Dermis microvascular lymphatic vessel endothelial cell (primary cell): ENCODE measurements at places on chromosomes 4 and X.

GRCh38 chr4:94575652-94576051 lies 123.9 kb downstream of the PDLIM5 start:
- DNase-seq, result no peak

DNA sequence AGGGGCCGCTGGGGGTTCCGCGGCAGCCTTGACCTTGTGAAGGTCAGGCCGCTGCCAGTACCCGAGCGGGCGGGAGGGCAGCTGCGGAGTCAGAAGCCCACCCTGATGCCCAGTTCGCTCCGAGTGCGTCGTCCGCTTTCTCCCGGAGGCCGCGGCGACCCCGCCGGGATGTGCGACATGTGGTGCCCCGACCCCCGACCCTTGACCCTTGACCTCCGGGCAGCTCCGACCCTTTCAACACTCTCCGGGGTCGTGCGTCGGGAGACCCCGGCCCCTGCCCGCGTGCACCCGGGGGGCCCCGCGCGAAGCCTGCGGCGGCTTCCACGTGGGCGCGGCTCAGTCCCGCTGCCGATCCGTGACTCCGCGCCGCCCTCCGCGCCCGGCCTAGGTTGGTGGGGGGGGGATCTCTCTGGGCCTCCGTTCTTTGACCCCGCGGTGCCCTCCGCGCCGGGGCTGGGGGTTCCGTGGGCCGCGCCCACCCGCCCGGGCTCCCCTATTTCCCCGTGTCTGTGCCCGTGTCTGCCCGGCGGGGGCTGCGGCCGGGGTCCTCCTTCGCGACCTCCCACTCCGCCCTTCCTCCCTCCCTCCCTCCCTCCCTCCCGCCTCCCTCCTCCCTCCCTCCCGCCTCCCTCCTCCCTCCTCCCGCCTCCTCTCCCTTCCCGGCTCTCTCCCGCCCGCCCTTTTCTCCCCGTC lies 609 bp upstream of the SLC25A6 start:
- DNase-seq, result peak; percentile 18

DNA sequence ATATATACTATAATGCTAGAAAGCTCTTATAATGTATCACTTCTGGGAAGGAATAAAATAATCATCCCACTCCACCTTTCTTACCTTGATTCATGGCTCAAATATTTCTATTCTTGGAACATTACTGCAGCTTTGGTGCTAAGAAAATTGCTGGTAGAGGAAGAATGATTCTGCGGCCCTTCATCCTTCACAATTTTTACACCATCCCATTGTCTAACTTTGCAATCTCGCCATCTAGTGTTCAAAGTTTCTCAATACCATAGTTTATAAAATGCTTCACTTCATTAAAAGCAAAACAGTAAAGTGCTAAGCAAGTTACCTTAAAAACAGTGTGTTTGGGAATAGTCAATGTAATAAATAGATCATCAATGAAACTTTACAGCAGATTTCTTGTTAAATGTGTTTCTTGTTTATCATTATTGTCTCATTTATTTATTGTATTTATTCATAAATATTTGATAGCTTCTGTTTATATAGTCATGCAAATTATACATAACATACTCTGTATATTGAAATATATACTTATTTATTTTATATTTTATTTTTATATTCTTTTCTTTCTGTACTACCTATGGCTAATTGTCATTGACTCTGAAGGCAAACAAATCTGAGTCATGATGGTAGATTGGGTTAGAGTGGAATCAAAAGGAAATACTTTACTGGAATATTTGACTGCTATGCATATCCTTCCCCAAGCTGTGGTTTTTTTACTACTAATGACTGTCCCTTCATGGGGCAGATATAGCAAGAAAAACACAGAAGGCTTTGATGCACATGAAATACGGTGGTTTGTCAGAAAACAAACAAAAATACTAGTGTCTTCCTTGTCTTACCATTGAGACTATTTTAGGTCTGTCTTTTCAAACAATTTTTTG lies 390.7 kb downstream of the MAPK10 start:
- peak; percentile 78 for DNase-seq

DNA sequence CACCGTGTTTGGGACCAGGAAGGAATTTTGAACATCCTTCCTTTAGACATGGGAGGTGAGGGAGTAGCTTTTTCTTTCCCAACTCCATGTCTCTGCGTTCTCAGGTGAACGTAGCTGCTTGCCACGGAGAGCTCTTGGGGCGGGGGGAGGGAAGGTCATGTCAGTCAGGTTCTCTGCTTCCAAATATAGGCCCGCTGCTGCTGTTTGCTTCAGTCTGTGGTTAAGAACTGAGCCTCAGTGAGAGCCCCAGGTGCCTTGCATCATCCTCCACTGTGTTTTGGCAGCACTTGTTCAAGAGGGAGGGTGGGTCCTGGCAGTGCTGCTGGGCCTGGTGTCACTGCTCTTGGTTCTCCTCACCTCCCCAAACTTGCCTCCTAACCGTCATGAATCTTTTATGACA lies 46.5 kb downstream of the HADH start:
- DNase-seq, result no peak

DNA sequence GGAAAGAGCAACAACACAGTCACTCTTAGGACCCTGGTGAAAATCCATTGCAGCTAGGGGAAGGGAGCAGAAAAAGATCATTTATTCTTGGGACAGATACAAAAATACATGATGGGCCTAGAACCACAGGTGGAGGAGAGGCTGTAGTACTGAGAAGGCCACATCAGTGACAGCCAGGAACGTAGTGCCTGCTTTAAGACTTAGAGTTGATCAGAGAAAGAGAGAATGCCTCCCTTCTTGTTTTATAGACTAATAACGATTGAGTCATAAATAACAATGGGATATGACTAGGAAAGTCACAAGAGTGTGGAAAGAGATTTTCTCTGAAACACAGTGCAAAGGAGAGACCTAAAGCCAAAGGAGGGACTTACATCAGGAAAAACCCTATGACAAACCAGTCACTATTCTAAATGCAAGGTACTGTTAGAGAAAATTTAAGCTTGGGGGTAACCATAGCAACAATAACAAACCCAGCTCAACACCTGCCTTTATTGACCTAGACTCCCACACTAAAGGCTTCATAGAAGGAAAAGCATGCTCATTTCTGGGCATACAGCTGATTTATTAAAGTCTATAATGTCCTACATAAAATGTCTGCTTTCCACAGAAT lies 1015.0 kb upstream of the GRID2 start:
- DNase-seq, result no peak

GRCh38 chrX:41275661-41276609 lies 58.0 kb upstream of the DDX3X start:
- DNase-seq, result peak; percentile 31

GRCh38 chrX:18885328-18886004 lies 98.4 kb downstream of the PHKA2 start:
- no peak for DNase-seq

DNA sequence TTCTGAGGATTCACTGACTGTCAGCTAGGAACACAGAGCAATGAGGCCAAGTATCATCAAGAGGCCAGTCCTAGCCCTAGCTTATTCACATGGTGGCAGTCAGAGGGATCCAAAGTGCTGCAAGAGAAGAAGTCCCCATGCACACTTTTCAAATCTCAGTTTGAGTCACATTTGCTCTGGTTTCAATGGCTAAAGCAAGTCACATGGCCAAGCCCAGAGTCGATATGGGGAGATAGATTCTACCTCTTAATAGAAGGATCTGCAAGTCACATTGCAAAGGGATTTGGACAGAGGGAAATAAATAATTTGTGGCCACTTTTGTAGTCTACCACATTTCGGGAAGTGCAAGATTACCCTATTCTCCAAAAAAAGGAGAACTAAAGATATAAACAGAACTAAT lies 3.7 kb upstream of the LCORL start:
- no peak for DNase-seq

GRCh38 chr4:172751550-172751949 lies 417.1 kb upstream of the GALNT7 start:
- DNase-seq, result no peak

DNA sequence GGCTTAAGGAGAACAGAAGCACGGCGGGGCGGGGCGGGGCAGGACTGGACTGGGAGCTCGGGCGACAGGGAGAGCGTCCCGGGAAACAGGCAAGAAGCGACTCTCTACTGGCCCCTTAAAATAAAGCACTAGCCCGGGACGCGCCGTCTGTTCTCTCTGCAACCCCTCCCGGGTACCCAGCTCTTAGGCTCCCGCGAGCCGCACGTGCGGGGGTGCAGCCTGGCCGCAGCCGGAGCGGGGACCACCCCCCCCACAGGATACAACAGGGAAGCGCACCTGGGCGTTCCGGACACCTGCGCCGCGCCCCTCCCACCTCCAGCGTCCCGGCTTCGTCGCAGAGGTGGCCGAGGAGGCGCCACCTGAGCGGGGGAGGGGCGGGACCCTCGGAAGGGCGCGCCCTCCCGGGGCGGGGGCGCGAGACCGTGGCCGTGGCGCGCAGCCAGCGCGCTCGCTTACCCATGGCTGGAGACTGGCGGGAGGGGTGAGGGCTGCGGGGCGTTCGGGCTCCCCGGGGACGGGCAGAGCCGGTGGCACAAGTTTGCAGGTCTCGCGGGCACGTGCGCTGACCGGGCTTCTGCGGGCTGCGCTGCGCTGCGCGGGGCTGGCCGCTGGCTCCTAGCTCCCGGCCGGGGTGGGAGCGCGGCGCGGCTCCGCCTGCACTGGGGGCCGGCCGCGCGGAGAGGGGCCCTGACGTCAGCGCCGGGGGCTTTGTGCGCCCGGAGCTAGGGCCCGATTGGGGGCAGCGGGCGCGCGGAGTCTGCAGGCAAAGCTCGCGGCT lies 91.5 kb downstream of the GEMIN8 start:
- peak; percentile 0 for DNase-seq

DNA sequence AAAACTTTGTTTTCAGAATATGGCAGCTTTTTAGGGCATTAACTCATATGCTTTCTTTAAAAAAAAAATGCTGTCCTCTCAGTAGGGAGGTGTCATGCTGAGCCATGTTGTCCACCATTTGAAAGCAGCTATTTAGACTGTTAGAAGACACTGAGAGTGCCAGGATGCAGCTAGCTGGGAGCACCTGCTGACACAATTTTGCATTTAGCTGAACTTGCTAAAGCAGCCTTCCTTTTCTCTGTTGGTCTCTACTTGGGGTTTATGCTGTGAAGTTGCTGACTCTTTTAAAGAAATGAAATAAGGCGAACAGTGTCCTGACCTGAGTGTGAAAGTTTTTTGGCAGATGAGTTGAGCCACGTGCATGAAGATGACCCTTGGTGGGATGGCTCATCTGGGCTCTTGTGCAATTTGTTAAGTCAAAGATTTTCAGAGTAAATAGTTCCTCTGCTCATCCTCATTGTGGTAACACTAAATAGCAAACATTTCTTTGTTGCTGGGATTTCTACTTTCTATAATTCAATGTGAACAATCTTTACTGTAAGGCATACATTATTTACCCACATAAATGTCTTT lies 64.5 kb downstream of the CDS1 start:
- DNase-seq, result no peak

- peak; percentile 15 for DNase-seq
Measured at GRCh38 chrX:138748480-138748879, 37.0 kb upstream of the FGF13 start.

GRCh38 chr4:105060628-105061027 lies 86.0 kb upstream of the TET2 start:
- DNase-seq, result no peak

DNA sequence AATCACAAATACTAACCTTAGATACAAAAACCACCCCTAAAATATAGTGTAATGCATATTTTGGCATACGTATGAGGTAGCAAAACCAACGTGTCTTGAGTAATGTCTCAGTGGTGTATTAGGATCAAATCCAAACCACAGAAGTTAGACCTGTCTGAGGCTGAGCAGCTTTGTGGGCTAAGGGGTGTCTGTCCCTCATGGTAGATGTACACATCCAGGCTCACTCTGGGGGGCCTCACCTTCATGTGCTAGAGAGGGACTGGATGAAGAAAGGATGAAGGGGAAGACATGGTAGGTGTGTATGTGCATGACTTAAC lies 188.0 kb upstream of the TBC1D9 start:
- no peak for DNase-seq

DNA sequence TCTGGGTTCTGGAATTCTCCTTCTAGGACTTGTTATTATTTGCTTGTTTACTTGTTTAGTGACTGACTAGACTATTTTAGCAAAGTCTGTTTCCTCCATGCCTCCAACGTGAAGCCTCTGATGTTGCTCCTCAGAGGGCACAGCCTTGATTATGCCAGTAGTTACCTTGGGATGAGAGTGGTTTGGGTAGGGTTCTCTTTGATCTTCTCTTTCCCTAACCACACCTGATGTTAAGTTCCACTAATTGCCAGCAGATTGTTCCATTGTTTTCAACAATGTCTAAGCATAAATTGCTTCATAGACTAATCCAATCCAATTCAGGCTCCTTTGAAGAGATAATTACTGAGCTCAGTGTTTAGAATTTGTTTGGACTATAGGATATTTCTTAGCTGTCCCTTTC lies 352.7 kb upstream of the DIPK2B start:
- no peak for DNase-seq

- DNase-seq, result no peak
Measured at GRCh38 chr4:82833696-82834313, 35.2 kb upstream of the SCD5 start.

DNA sequence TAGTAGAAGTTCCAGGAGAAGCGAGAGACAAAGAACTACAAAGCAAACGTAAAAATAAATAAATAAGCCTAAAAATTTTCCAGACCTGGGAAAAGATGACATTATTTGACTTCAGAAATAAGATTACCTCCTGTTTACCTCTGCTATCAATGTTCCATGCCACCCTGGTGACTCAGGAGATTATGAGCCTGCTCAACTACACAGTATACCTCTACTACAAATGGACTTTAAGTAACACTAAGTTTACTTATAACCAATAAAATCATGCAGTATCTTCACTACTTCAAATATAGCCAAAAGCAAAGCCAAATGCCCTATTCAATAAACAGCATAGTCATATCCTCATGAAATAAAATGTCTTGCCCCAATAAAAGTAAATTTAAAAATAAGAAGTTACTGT lies 105.4 kb downstream of the CYLC1 start:
- no peak for DNase-seq

- DNase-seq, result no peak
Measured at GRCh38 chr4:21960793-21961192, 12.2 kb upstream of the KCNIP4 start.

DNA sequence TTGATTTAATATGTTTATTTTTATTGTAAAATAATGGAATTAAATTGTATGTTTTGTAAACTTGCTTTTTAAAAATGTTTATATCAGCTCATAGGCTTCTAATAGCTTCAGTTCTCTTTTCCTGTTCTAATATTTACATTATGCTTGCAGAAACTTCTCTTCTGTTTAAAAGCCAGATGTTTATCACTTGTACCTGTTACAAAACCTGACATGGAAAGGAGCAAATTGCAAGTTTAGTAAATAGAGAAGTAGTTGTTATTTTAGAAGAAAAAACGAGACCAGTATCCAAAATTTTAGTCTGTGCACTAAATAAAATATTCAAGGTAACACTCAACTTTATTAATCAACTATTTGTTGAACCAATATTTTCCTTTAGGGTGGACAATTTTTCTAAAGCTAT lies 69.4 kb upstream of the GUCY1A1 start:
- DNase-seq, result no peak
